ENCODE measurements at places on chromosomes 12 and 14.
A peak's percentile ranks its signal among the peaks of the same experiment; 100 is the strongest.

DNA sequence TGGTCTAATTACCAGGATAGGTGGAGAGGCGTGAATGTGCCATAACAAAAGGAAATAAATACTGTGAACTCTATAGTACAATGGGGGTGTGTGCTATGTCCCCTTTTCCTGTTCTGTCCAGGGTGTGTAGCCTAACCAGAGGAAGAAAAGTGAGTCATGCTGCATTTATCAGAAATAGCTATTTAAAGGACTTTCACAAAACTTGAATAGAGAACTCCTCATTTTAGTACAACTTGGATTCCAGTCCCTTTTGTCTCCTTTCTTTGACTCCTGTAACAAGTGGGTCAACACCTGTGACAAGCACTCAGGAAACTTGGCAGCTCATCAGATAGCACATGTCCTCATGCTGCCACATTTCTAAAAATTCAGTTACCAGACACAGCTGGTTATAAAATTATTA is 123.4 kb downstream of the CCDC91 start:
- no peak for DNase-seq

DNA sequence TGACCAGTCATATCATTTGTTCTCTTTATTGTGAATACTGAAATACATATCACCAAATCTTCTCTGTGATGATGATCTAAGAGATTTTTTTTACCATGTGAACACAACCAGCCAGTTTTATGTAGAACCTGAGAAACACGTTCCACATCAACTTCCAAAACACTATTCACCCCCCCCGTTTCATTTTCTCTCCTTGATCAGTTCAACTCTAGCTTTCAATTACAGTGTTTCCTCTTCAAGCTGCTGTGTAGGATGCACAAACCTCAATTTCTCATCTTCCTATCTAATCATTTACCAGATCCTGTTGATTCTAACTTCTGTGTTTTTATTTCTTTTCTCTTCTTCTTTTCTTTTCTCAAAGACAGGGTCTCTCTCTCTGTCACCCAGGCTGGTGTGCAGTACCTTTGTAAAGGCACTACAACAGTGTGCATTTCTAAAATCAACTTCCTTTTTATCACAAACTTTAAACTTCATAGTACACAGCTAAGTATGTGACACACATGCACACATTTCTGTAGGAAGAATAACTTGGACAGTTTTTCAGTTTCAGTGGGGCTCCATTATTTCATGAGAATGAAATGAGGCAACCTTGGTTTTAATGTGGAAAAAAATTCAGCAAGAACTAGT is 149.9 kb upstream of the FBXO33 start:
- no peak for DNase-seq

GRCh38 chr12:88493636-88494035 is 86.6 kb downstream of the KITLG start:
- DNase-seq: no peak

DNA sequence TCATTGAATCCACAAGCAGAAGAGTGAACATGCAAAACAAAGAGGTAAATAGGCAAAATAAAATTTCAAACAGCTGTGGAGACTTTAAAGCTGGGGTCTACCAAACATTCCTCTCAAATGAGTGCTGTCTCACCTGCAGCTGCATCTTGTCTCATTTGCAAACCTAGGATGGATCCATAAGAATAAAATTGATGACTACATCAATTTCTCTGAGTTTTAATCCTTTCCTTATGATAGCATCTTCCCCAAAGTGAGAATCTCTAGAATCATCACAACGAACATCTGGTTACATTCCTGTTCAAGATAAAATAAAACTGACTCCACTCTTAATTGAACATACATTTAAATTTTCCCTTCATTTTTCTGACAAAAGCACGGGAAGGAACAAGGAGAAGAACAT is 18.2 kb downstream of the SSTR1 start:
- no peak for DNase-seq

- DNase-seq: no peak
Observed at GRCh38 chr12:69343357-69343756, 4.8 kb upstream of the LYZ start.

GRCh38 chr12:16002880-16003279 is 91.7 kb downstream of the DERA start:
- DNase-seq: no peak

DNA sequence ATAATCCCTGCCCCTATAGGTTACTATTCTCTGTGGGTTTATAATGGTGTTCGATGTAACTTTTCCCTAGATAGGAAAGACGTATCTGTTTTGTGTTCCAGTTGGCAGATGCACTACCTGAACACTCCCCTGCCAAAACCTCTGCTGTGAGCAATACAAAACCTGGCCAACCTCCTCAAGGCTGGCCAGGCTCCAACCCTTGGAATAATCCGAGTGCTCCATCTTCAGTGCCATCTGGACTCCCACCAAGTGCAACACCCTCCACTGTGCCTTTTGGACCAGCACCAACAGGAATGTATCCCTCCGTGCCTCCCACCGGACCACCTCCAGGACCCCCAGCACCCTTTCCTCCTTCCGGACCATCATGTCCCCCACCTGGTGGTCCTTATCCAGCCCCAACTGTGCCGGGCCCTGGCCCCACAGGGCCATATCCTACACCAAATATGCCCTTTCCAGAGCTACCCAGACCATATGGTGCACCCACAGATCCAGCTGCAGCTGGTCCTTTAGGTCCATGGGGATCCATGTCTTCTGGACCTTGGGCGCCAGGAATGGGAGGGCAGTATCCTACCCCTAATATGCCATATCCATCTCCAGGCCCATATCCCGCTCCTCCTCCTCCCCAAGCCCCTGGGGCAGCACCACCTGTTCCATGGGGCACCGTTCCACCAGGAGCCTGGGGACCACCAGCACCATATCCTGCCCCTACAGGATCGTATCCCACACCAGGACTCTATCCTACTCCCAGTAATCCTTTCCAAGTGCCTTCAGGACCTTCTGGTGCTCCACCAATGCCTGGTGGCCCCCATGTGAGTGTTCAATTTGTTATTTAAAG is 11.3 kb downstream of the MAPK1IP1L start:
- DNase-seq: no peak

- no peak for DNase-seq
Observed at GRCh38 chr12:123238961-123239360, 5.7 kb downstream of the MTRFR start.

GRCh38 chr14:95523051-95523814 is 6.8 kb upstream of the SYNE3 start:
- DNase-seq: no peak

GRCh38 chr12:78035901-78036606 is 205.4 kb downstream of the NAV3 start:
- no peak for DNase-seq

DNA sequence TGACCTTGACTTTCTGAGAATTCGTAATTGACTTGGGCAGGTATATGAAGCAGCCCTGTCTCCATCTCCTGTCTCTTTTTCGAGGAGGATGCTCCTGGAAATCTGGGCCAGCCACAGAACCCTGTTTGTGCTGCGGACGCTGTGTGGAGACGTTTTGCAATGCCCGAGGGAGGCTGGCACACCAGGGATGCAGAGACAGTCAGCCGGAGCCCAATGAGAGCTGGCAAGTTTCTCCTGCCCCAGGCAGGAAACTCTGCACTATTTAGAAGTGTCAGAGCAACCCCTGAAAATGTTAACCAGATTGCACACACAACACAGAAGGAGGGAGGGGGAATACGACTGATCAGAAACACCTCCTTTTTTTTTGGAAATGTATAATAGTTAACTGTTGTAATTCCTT is 103.2 kb upstream of the DYRK2 start:
- no peak for DNase-seq

- DNase-seq: no peak
Observed at GRCh38 chr12:111274777-111275176, 94.1 kb downstream of the PHETA1 start.

GRCh38 chr14:64417055-64417770 is 29.1 kb downstream of the MTHFD1 start:
- no peak for DNase-seq

GRCh38 chr12:124658806-124659402 is 91.5 kb upstream of the NCOR2 start:
- DNase-seq: no peak

GRCh38 chr12:7019043-7019569 is 830 bp upstream of the LPCAT3 start:
- DNase-seq: no peak

GRCh38 chr12:24591715-24592440 is 357.0 kb downstream of the BCAT1 start:
- DNase-seq: no peak

- DNase-seq: no peak
Observed at GRCh38 chr12:573232-573631, 90.0 kb downstream of the NINJ2 start.

GRCh38 chr12:32117316-32117715 is 10.7 kb downstream of the BICD1 start:
- no peak for DNase-seq

- no peak for DNase-seq
Observed at GRCh38 chr12:115661112-115661511, 616.4 kb downstream of the MED13L start.

- DNase-seq: peak; percentile 53
Observed at GRCh38 chr14:41605550-41606281, 960 bp upstream of the LRFN5 start.

DNA sequence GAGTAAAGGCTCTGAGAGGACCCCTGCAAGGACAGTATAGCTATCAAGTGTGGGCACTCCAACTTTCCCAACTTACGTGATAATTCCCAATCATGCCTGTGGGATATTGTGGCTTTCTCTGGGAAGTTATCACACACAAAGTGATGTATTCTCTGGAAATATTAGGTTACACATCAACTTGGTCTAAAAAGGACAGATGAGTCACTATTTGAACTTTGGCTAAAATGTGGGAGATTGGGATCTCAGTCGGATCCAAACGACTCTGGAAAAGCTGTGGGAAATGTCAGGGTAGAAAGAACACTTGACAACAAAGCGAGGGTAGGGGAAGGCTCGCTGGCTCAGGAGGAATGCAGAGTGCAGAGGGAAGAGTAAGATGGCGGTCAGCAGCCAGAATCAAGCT is 1048.9 kb downstream of the BCL11B start:
- DNase-seq: no peak

GRCh38 chr12:11795913-11796459 is 146.5 kb downstream of the ETV6 start:
- no peak for DNase-seq

DNA sequence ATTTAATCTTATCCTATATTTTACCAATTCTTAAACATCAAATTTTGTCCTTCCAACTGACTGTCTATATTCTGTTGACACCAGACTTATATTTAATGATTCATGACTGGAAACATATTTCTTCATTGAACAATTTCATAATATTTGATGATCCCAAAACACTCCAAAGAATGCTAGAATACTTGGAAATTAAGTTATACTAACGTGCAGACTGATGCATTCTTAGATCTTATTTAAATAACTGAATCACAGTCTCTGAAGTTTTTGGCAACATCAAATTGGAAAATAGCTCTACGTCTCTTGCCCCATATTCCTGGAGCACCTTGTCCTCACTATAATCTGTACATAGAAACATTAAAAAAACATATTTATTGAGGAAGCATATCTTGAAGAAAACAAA is 127.4 kb downstream of the HMGA2 start:
- no peak for DNase-seq

GRCh38 chr12:113891739-113892520 is 74.2 kb downstream of the RBM19 start:
- DNase-seq: no peak

DNA sequence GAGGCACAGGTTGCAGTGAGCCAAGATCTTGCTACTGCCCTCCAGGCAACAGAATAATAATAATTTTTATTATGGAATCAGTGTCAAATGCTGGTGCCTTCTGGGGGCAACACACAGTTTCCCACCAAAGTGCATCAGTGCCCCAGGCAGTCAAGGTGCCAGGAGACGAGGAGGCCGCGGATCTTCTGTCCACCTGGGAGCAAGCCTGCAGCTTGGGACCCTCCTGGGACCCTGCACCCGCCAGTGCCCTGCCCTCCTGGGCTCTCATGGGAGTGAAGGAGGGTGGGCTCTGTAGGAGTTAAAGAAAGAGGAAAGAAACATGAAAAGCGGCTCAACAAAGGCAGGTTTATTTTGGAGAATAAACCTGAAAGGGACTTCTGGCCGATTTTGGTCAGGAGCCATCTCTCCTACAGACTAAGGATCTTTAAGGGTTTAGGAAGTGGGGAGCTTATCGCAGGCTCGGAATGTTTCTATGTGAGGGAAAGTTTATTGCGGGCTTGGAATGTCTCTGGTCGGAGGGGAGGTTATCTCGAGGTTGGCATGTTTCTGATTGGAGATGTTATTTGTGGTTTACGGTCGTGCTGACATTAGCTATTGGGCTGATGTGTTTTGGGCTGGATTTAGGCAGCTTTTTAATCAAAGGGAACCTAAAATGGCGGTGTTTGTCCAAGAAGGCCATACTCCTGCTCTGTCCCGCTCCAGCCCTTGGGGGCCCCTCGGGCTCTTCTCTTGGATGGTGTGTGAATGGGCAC is 1.1 kb upstream of the ASPG start:
- DNase-seq: no peak

- DNase-seq: no peak
Observed at GRCh38 chr12:121423682-121424623, 24.0 kb downstream of the RNF34 start.

- no peak for DNase-seq
Observed at GRCh38 chr12:28583701-28584261, 393.5 kb downstream of the CCDC91 start.

GRCh38 chr12:127742231-127742630 is 524.7 kb upstream of the TMEM132C start:
- DNase-seq: no peak

DNA sequence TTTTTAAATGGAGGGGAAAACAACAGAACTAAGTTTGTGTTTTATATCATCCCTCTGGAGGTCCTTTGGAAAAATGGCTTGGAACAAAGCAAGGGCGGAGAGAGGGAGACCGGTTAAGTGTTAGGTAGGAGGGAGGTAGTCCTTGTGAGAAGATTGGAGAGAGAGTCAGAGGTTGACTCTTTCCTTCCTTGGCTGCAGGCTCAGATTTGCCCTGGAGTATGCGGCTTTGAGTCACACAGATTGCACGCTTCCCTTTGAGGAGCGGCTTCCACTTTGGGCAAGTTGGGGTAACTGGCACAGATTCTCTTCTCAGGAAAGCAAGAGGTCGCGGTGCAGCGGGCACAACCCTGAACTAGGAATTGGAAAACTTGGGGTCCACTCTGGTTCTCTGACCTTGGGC is 9.9 kb downstream of the SOCS2 start:
- DNase-seq: no peak

- no peak for DNase-seq
Observed at GRCh38 chr14:21923820-21924219, 250.2 kb upstream of the OR4E1 start.

- DNase-seq: no peak
Observed at GRCh38 chr12:7857971-7858370, 14.7 kb downstream of the SLC2A14 start.

- peak; percentile 80 for DNase-seq
Observed at GRCh38 chr14:78530078-78530477, 359.9 kb downstream of the NRXN3 start.

All from nephron progenitor cell (in vitro differentiated cells).